ENCODE measurements at places on chromosomes 2 and 18.
A peak's percentile ranks its signal among the peaks of the same experiment; 100 is the strongest.

GRCh38 chr2:228700638-228701037 is 519.2 kb upstream of the SPHKAP start:
- peak; percentile 47 for DNase-seq

DNA sequence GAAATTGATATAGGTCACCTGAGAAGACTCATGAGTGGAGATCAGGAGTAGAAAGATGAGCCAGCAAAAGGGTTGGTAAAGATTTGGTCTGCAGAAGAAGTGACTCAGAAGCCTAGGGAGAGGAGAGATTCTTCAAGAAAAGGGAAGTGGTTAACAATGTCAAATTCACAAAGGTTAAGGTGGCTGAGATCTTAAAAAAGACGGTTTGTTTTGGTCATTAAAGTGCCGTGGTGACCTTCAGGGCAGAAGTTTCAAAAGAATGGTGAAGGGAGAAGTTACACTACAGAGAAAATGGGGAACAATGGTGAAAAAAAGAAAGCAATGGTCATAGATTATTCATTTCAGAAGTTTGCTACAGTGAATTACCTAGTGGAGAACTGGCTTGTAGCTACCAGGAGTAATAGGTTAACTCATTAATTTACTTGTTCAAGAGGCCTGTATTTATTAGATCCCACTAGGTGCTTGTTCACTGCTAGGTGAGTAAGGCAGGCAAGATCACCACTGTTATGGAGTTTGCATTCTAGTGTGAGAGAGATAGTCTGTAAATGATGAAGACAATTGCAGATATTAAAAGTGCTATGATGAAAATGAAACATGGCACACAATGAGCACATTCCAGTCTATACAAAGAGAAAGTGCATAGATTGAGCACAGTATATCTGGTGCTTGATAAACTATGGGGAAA is 43.0 kb downstream of the FBXO48 start:
- no peak for DNase-seq

GRCh38 chr2:133977405-133977804 is 276.5 kb upstream of the MGAT5 start:
- DNase-seq: no peak

GRCh38 chr2:15732341-15733077 is 140.8 kb downstream of the DDX1 start:
- no peak for DNase-seq

DNA sequence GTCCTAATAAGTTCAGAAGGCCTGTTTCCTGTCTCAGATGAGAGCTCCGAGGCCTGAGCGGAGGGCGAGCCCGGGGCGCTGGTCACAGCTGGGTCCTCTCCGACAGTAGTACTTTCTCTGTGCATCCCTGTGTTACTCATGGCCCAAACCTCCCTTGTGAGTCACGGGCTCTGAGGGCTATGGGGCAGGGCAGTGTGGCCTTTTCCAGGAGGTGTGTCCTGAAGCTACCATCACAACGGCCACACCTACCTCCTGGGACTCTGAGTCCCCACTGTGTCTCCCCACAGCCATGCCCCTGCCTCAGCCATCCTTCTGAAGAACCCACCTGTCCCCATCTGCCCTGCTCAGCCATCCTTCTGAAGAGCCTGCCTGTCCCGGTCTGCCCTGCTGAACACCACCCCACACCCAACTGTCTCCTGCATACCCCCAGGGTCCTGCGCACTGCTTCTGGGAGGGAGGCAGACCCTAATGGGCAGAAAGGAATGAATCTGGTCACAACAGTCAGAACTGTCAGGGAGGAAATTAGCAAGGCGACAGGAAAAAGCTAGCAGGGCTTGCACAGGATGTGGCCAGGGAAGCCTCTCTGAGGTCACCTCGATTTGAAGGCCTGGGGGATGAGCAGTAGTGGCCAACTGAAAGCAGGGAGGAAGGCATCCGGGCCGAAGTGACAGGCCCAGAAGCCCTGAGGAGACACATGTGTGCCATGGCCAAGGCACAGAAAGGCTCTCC is 145.4 kb upstream of the RIOK3 start:
- DNase-seq: no peak

DNA sequence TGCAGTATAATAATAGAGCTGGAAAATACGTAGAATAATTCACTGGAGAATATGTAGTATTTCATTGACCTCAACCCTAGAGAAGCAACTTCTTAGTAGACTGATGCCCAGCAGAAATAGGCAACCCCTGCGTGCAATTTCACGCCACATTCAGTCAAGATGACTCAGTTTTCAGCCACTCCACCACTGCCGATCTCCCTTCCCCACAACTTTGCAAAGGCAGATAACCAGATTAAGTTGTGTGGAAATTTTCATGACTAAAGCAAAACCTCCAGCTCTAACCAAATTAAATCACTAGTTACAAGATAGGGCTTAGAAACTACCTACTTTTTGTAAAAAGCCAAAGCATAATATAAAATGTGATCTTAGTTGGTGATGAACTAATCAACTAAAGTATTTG is 63.3 kb upstream of the STK17B start:
- no peak for DNase-seq

GRCh38 chr2:1226766-1227165 is 186.5 kb upstream of the TPO start:
- no peak for DNase-seq

DNA sequence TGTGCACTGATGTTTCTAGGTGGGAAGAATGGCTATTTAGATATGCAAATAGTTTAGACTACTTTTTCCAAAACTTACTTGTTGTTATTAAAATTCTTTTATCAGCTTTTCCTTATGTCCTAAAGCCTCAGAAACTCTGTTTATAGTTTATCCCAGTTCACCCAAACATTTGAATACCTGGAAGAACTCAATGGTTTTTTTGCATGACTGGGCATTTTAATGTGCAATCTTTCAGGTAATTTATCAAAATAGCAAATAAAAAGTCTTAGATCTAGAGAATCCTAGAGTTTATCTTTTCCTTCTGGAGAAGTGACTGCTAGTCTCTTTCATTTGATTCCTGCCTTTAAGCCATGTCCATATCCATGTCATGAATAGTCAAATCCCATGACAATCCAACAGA is 9.6 kb upstream of the ADAM23 start:
- no peak for DNase-seq

DNA sequence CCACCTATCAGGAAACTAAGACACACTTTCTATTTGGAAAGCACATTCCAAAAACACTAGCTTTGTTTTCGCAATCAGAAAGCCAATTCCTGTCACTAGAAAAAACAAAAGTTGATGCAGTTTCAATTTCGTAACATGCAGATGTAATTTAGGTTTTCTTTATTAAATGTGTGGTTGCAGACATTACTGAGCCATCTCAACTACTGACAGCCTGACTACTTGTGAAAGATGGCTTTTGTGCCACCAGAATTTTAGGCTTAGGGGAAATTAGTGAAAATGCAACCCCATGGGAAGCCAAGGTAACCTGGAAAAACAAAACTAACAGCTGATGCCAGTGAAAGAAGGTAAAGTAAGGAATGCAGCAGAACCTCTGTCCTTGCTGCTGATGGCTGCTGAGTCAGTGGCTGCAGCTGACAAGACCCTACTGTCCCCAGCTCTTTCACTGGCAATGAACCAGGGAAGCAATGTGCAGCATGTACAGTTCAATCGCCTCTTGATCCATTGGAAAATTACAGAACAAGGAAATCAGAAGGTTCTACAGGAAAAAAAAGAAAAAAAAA is 34.9 kb downstream of the FEZ2 start:
- no peak for DNase-seq

GRCh38 chr2:8337321-8337720 is 344.5 kb upstream of the ID2 start:
- no peak for DNase-seq

DNA sequence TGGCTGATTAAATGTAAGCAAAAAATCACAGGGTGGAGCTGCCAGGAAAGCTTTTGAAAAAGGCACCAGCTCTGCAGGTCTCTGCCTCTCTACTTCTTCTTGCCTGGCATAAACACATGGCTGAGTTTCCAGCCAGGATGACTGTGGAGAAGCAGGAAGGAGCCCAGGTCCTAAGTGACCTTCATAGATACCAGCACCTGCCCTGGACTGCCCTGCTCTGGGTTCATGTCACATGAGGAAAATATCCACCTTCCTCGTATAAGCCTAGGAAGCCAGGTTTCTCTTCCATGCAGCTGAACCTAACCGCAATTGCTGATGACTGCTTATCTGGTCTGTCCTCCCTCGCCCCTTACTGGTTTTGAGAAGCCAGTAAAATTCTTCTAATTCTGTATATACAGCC is 47.8 kb upstream of the CREB1 start:
- no peak for DNase-seq

GRCh38 chr2:238879043-238879442 is 31.2 kb downstream of the TWIST2 start:
- DNase-seq: no peak

- DNase-seq: peak; percentile 97
Measured at GRCh38 chr2:133286326-133286922, 281.8 kb downstream of the NCKAP5 start.

- no peak for DNase-seq
Measured at GRCh38 chr2:207073801-207074678, 91.7 kb downstream of the KLF7 start.

DNA sequence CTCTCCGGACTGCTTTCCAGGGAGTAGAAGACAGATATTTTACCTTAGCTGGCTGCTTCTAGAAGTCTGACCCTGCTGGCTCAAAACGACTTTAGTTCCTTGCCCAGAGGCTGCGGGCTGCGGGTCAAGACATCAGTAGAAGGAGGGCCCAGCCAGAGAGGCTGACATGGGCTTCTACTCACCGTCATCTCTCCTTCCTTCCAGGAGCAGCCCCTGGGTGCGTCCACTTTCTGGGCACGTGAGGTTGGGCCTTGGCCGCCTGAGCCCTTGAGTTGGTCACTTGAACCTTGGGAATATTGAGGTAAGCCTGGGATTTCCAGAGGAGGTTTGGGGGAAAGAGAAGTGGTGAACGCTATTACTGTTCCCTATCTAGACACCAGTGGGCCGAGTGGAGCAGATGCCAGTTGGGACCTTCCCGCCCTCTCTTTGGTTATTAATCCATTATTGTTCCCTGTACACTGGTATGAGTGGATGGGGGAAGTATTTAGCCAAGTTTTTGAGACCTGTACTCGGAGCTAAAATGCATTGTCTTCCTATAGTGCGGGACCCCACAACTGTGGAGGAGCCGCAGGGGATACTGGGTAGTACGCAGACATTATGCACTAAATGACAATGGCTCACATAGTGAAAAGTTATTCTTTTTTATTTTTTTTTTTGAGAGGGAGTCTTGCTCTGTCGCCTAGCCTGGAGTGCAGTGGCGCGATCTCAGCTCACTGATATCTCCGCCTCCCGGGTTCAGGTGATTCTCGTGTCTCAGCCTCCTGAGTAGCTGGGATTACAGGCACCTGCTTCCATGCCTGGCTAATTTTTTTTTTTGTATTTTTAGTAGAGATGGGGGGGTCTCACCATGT is 26.3 kb upstream of the CASP8 start:
- no peak for DNase-seq

DNA sequence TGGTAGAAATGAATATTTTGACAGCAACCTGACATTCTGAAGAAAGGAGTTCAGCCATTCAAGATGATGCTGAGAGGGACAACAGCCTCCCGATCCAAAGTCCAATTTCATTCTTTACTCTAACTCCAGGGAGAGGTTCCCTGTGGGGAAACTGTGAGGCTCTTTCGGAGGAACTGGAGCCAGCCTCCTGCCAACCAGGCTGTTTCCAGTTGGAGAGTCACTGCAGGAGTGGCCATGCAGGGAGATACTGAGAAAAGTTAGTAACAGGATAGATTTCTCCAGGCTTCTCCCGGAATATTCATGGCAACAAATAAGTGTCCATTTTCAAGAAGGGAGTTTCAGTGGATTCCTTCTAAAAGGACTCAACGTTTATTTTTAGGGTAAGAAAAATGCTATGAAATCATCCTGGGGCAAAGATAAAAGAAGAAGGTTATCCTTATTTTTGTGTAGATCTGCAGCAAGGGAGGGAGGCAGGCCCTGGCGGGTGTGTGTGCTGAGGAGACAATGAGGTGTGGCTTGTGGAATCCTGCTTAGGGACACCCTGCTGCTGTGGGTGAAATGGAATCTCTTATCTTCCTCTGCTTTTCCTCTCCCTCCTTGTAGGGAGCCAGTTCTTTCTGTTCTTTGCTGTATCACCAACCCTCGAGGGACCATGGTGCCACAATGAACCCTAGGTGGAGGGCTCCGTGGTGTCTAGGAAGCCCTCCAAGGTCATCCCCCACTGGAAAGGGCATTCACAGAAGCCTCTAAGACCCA is 18.1 kb downstream of the KLHL14 start:
- DNase-seq: no peak

GRCh38 chr2:28656937-28657615 is 94.6 kb upstream of the PPP1CB start:
- no peak for DNase-seq

DNA sequence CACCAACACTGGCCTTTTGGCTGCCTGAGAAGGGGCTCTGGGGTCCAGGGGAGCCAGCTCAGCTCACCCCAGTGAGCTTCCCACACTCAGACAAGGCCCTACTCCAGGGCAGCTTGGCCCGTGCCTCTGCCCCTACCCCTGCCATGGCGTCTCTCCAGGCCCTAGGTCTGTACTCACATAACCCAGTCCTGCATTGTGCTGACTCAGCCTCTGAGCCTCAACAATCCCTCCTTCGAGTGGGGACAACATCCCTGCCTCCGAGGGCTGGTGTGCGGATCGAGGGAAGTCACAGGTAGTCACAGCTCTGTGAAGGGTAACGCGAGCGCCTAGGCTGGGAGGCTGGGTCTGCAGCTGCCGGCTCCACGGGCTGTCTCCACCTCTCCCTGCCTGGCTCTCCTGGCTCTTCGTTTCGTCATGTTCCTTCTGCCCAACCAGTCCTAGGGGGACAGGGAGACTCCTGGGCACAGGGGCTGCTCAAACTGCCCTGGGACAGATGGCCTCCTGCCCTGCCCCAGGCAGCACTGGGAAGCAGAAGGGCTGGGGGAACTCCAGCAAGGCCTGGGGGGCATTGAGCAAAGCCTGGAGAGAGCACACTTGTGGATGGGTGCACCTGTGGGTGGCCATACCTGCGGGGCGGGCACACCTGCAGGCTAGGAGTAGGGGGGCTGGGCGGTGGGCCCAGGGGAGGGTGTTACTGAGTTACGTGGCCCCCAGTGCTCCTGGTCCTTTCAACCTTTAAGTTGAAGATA is 74.6 kb downstream of the RRM2 start:
- DNase-seq: no peak

DNA sequence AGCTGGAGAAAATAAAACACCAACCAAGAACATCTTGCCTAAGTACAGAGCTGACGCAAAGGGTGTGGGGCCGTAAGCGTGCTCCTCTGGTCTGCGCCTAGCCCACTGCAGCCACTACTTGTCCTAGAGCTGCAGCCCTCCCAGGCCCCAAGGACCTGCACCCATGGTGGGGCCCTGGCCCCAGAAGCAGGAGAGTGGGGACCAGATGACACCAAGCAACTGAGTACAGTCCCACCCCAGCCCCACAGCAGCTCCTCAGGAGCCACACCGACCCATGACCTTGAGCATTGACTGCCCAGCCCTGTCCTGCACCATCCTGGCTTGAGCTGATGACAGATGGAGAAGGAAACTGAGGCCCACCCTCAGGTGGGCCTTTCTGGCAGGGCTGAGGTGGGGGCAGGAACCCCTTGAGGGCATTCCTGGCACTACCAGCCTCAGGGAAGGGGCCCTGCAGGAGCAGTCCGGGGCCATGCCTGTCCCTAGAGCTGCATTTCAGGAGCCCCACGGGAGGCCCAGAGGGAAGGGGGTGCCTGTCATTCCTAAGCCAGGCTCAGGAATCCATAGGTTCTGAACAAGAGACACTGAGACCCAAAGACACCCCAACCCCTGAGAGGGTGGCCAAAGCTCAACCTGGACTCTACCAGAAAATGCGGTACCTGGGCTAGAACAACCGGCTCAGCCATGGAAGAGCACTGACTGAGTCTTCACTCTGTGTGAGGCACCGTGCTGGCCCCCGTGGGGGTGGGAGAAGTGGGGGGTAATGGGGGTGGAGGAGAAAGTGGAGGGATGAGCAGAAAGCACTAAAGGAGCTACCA is 4.9 kb downstream of the KIF1A start:
- DNase-seq: no peak
